ENCODE measurements at places on chromosomes 2 and 18.

DNA sequence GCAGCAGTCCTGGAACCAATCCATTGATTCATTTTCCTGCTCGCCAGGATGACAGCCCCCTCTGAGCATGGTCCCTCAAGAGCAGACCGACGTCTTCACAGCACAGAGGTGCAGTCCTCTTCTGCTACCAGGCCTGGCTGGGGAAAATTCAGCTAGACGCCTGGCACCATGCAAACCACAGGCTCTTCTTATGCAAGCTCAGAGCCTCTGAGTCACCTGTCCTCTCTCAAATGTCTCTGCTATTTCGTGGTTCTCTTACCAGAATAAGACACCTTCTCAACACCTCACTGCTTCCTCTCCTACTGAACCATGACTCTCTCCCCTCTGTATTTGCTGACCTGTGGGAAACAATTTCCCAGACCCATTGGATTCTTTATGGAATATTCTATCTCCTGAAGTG lies 79.8 kb upstream of the CYRIA start:
- DNase-seq = no peak

GRCh38 chr2:127722807-127723206 lies 21.5 kb downstream of the SFT2D3 start:
- no peak for DNase-seq

DNA sequence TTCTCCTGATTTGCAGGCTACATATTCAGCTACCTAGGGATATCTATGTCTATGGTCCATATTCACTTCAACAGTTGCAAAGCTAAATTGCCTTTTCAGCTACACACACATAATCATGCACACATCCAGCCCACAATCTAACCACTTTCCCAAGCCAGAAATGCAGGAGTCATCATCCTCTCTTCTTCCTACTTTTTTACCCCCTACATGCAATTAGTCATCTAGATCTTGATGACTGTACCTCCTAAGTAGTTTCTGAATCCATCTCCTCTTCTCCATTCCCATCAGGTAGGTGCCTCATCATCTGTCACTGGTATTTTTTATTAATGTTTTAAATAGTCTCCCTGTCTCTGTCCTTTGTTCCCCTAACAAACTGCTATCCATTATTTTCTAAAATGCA lies 23.7 kb upstream of the SPRED2 start:
- DNase-seq = peak; percentile 78

DNA sequence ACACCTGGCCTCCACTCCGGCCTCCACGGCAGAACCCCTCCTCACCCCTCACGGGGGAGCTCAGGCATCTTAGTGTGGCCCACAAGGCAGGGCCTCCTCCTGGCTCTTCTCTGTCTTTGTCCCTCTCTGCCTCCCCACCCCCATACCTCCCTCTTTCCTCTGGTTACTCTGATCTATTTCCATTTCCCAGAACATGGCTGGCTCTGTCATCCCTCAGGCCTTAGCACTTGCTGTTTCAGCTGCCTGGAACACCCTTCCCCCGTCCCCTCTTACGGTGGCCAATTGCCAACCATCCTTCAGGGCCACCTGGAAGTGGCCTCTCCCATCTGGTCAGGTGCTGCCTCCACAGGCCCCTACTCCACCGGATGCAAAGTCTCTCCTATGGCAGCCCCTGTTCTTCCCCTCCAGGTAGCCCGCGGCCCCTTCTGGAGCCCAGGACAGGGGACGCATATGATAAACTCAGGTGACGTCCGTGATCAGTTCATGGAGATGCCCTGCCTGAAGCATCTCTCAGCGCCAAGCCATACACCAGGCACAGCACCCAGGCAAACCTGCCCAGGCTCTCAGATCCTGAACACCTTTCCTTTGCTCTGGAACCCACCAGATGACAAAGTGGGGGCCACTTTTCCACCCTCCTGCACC lies 3.6 kb upstream of the ECEL1 start:
- DNase-seq = no peak

DNA sequence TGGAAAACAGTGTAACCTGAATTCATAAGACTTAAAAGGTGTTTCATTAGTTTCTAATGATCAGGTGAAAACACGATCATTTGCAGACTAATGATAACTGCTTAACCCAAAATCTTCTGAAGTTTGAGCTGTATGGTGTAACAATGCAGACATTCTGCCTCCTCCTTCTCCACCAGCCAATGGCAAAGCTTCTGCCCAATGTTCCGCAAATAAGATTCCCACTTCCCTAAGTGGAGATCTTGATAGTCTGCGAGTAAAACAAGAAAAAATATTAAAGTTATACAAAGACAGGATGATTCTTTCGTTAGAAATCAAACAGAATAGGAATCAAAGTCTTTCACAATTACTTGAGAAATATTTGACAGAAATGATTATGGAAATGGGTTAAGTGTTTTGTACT lies 8.1 kb downstream of the C2orf42 start:
- DNase-seq = no peak

Data from fibroblast of skin of left biceps (primary cell).